ENCODE measurements at places on chromosomes 12 and 14.
A peak's percentile ranks its signal among the peaks of the same experiment; 100 is the strongest.

GRCh38 chr12:6921996-6922946 lies 5.5 kb upstream of the ATN1 start:
- no peak for DNase-seq

DNA sequence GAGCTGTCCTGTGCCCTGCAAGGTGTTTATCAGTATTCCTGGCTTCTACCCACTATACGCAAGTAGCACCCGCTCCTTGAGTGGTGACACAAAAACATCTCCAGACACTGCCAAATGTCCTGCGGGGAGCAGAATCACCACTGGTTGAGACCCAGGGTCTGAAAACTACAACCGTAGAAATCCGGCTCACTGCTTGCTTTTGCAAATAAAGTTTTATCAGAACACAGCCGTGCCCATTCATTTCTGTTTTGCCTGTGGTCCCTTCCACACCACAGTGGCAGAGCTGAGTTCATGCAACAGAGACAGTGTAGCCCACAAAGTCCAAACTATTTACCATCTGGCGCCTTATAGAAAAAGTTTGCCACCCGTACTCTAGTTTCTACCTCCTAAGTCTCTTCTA lies 125.7 kb upstream of the DIO3 start:
- DNase-seq = no peak

DNA sequence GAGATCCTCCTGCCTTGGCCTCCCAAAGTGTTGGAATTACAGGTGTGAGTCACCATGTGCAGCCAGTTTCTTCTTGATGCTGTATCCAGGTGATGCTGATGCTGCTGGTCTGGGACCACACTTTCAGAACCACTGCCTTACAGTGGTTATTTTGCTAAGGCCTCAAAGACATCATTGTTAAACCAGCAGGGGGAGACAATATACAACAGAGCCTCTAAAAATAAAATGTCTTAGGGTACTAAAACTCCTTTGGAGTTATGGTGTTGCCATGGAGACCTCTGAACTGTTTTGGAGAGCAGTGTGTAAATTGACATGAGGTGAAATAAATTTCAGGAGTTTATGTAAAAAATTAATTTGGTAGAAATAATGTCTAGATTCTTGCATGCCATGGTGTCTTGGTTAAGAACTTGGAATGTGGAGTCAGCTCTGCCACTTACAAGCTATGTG lies 1.1 kb upstream of the ARG2 start:
- peak; percentile 83 for DNase-seq

DNA sequence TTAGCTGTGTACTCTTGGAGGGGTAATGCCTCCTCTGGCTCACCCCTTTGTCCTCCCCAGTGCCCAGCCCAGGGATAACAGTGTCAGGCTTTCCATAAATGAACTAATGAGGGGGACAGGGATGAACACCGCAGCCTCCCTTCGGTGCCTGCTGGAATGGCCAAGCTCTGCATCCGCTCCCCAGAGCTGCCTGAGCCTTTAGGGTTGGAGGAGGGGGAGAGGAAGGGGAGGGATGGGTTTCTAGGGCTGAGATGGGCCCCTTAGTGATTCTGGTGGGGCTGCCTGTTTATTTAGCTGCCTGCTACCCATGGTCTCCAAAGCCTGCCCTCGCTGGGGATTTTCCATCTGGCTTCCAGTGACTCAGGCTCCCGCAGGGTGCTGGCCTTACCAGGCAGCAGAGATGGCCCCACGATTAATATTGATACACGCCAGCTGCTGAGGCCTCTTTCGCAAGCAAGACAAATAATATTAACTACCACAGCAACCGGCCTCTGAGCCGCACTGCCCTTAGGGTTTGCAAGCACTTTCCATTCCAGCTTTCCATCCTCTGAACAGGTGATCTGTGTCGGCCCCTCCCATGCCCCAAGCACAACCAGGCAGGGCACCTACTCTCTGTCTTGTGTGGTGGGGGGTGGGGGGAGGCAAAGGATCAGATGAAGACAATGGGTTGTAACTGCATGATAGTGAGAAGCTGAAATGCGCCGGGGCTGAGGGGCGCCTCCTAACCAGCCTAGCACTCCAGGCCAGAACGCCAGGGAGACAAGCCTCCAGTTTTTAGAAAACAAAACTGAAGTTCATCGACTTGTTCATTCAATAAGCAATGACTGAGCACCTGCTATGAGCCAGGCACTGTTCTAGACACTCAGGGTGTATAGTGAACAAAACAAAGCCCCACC lies 56.7 kb downstream of the C14orf132 start:
- no peak for DNase-seq

Measured in CD4-positive, alpha-beta T cell treated with Interleukin-4 for 4 hours (primary cell).